ENCODE measurements at places on chromosomes 1 and 21.

GRCh38 chr1:74693473-74693872, 19.9 kb upstream of the ERICH3 start:
- no peak for DNase-seq

DNA sequence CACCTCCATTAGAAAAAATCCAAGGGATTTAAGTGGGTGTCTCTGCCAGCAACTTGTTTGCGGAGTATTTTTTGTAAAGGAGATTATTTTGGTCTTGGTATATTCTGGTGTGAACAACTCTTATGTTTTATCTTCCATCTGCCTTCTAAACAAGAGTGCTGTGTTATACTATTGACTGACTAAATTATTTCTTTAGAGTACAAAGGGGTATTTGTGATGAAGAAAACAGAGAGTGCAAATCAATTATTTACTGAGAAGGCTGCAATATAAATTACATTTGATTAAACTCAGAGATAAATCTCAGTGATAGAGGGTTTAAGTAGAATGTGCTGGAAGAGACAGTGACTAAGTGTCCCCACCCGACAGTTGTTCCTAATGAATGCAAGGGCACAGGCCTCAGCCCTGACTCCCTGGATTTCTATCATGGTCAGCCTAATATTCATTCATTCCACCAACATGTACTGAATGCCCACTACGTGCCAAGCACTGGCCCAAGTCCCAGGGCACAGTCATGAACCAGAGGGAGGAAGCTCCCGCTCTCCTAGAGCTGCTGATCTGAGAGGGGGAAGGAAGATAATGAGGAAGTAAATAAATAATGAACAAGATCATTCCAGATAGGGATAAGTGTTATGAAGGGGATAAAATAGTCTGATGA, 196.9 kb upstream of the C8B start:
- DNase-seq: no peak

DNA sequence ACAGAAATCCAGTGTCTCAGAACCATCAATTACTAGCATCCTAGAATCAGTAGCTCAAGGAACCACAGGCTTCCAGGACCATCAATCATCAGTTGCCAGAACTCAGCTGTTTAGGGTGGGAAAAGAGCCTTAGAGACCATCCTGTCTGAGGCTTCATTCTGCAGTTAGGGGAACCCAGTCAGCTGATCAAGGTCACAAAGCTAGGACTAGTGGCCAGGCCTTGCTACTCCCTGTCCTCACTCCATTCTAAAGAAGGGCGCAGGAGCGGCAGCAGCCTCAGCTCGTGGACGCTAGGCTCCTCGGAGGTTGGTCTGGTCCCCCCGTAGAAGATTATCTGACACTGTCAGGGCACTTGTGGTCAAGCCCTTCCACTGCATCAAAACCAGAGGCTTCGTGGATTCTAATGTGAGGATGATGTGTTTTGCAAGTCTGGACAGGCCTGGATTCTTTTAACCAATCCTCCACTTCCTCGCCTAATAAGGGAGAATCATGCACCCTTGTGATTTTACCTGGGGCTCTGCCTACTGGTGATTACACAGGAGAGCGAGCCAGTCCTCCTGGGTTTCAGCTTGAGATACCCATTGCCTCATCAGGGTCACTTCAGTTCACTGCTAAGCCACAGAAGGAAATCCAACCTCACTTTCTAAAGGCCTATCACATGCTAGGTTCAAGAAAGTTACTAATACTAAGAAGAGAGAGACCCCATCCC, 41.7 kb upstream of the IFFO2 start:
- no peak for DNase-seq

- DNase-seq: no peak
Observed at GRCh38 chr1:54272772-54273091, 72.8 kb downstream of the MRPL37 start.

GRCh38 chr21:18478513-18478912, 74.9 kb upstream of the TMPRSS15 start:
- no peak for DNase-seq

DNA sequence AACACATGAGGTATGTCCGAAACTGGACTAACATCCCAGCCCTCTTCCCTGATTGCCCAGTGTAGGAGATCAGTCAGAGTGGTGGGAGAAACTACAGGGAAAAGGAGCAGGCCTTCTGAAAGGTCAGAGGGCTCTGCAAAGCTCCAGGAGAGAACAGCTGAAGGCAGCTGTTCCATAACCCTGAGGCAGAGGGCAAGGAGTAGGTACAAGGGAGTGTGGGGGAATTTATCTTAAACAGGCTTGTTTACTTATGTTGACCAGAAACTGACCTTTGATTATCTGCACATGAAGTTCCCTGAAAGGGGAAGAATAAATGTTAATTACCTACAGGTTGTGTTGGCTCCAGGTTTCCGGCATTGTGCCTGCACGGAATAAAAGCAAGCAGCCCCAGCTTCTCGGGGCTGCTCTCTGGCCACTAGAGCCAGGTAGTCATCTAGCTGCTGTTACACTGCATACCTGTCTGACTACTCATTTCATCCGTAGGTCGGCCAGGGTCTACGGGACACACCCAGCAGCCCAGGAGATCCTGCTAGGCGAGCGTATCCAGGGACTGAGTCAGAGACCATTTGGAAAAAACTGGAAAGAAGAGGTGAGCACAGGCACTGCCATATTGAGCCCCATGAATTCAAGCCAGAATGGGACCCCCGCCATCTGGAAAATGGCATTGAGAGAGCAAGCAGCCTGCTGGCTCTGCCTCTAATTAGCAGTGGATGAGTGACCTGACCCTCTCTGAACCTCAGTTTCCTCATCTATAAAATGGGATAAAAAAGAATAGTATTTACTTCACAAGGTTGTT, 14.9 kb upstream of the PAQR7 start:
- no peak for DNase-seq

DNA sequence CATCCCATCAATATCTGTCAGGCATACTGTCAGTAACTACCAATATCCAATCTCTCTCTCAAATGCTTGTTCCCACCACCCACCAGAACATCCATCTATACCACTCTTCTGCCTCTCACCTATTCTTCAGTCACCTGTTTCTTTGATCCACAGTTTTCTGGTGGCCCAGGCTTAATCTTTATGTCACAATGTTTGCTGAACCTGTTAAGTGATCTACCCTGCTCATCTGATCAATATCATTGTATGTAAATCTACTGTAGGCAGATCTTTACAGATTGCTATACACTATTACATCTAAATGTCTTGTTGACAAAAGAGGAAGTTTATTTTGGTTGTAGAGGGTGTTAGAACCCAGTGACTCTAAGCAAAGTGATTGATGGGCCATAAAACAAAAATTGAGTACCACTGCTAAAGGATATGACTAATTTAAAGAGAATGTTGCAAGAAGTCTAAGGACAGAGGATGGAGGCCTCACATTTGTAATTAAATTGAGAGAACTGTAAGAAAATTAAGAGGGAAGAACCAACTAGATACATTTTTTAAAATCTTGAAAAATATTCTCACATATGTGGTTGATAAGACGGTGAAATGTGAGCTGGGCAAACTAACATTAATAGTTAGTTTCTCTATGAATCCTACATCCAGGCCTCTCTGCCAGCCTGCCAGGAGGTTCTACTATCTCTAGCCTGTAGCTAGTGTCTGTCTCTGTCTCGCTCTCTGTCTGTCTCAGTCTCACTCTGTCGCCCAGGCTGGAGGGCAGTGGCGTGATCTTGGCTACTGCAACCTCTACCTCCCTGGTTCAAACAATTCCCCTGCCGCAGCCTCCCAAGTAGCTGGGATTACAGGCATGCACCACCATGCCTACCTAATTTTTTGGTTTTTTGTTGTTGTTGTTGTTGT, 34.1 kb downstream of the EGLN1 start:
- DNase-seq: no peak

DNA sequence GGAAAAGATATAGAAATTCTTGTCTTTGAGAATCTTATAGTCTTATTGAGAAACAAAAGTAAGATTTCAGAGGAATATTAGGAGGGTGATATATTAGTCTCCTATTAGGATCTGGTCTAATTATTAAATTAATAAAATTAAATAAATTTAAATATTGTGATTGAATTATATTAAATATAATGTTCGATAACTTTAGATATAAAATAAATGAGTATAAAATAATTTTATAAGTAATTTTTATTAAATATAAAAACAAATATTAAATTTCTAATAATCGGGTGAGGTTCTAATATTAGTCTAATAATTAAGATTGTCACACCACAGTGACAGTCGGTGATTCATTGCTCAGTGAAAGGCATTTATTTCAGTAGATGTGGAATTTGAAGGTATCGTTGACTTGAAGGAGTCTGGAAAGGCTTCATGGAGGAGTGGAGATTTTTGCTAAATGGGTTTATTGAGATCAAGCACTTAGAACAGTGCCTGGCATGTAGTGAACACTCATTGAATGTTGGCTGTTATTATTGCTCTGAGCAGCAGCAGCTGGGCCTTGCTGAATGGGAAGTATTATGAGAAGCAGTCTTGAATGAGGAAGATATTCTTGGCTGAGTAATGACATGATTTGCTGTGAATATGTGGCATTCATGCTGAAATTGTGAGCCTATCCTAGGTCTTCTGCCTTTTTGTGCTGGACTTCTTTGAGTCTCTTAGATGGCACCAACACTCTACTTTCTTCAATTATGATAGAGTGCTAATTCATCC, 74.6 kb downstream of the USP25 start:
- DNase-seq: no peak

DNA sequence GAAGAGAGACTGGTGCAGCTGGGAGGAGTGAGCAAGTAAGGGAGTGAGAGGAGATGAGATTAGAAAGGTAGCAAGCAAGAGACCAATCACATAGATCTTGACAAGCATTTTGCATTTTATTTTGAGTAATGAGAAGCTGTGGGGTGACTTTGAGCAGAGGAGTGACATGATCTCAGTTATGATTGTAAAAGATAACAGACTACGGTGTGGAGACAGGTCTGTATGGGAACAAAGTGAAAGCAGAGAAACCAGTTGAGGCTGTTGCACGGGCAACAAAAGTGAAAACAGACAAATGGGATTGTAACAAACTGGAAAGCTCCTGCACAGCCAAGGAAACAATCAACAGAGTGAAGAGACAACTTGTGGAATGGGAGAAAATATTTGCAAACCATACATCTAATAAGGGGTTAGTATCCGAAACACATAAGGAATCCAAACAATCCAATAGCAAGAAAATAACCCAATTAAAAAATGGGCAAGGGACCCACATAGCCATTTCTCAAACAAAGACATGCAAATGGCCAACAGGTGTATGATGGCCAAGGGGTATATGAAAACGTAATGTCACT, 68.4 kb downstream of the SNRPE start:
- DNase-seq: no peak

GRCh38 chr1:27397749-27398148, 5.3 kb downstream of the GPR3 start:
- DNase-seq: no peak

Measured in NCI-H1048 (cell line).